ENCODE measurements at places on chromosomes 6 and 20. TPM values are rescaled to one million over a fixed set of nuclear protein-coding genes. Genes with fewer than 3 reads are reported as not detected.

The MYL9 gene
- not detected for total RNA-seq

The CRISP2 gene
- not detected for total RNA-seq

The RBM38 gene
- total RNA-seq = 63.1 TPM

The RNF182 gene
- total RNA-seq = not detected

The CCN2 gene
- not detected for total RNA-seq

The BTBD3 gene
- 7.2 TPM for total RNA-seq

The SLC4A11 gene
- total RNA-seq = 0.72 TPM

The CTAGE9 gene
- total RNA-seq = not detected

The ANKRD66 gene
- not detected for total RNA-seq

The PPP1R10 gene
- 47.1 TPM for total RNA-seq

The PBOV1 gene
- total RNA-seq = not detected

The RIN2 gene
- total RNA-seq = not detected

The PNLDC1 gene
- total RNA-seq = not detected

The SUMO4 gene
- total RNA-seq = 5.9 TPM

The HLA-DQB2 gene
- not detected for total RNA-seq

The F13A1 gene
- not detected for total RNA-seq

The CTCFL gene
- not detected for total RNA-seq

The TREM2 gene
- total RNA-seq = not detected

The TTLL9 gene
- total RNA-seq = not detected

Data from activated naive CD4-positive, alpha-beta T cell treated with anti-CD3 and anti-CD28 coated beads for 36 hours (primary cell).